Neural progenitor cell (in vitro differentiated cells): ENCODE measurements at places on chromosomes 2 and 18. TPM values are rescaled to one million over a fixed set of nuclear protein-coding genes. Genes with fewer than 3 reads are reported as not detected.

GRCh38 chr2:212727751-212728150 is 189.1 kb upstream of the ERBB4 start:
- DNase-seq, result no peak
- H3K27ac ChIP-seq, result no peak overlapping the region
- no peak overlapping the region for H3K4me3 ChIP-seq
- no peaks in the 10 kb centered on the region for H3K4me1 ChIP-seq

The BCL11A gene
- total RNA-seq, result 0.67 and 1.0 TPM in 2 replicates

The FOXD4L1 gene
- total RNA-seq, result 0.12 TPM in 1 of 2 replicates, not detected in the other

DNA sequence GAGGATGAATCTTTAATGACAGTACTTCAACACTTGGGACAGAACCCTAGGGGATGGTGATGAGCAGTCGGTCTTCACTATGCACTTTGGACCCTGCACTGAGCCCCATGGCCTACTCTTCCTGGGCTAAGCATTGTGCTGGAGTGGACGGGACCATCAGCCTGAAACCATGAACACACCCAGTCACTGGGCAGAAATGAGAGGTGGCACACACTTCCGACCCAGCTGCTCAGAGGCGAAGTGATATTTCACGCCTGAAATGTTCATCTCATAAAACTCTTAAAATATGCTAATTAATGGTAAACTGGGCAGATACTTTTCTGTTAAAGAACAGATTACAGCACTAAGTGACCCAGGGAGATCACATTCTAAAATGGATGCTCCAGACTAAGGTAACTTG is 150.3 kb upstream of the NDUFV2 start:
- peaks cover 12% of the 10 kb centered on the region for H3K4me1 ChIP-seq
- no peaks in the 10 kb centered on the region for H3K27me3 ChIP-seq
- no peak overlapping the region for H3K4me3 ChIP-seq
- H3K36me3 ChIP-seq, result no peaks in the 10 kb centered on the region

GRCh38 chr2:199810422-199811171 is 40.4 kb downstream of the FTCDNL1 start:
- H3K27me3 ChIP-seq, result no peaks in the 10 kb centered on the region
- DNase-seq, result no peak
- no peak overlapping the region for H3K4me3 ChIP-seq
- H3K36me3 ChIP-seq, result no peaks in the 10 kb centered on the region
- no peak overlapping the region for H3K27ac ChIP-seq

DNA sequence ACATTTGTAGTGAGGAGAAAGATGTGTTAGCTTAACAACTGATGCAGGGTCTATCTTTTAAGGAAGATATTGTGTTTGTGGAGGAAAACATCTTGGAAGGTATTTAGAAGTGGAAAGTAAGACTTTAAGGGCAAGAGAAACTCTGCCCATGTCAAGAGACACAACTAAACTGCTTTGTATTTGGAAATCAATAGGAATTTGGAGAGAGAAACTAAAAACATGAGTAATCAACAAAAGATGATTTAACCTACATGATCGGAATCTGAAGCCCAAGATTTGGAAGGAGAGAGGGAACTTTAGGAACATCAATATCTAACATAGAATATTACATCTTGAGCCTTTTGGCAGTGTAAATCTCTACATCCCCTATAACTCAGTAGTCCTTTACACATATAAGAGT is 184.2 kb upstream of the COL3A1 start:
- no peaks in the 10 kb centered on the region for H3K27me3 ChIP-seq
- no peak for DNase-seq
- no peak overlapping the region for H3K27ac ChIP-seq
- H3K4me1 ChIP-seq, result no peaks in the 10 kb centered on the region
- H3K36me3 ChIP-seq, result no peaks in the 10 kb centered on the region

GRCh38 chr2:132980304-132980703 is 310.3 kb upstream of the LYPD1 start:
- H3K27me3 ChIP-seq, result no peaks in the 10 kb centered on the region
- no peak for DNase-seq
- no peak overlapping the region for H3K27ac ChIP-seq
- peaks cover 5% of the 10 kb centered on the region for H3K4me1 ChIP-seq
- no peaks in the 10 kb centered on the region for H3K36me3 ChIP-seq

The FNDC4 gene
- 6.2 and 18.3 TPM in 2 replicates for total RNA-seq

GRCh38 chr18:50649821-50650220 is 89.9 kb downstream of the MAPK4 start:
- no peak overlapping the region for H3K27ac ChIP-seq
- no peak for DNase-seq
- no peaks in the 10 kb centered on the region for H3K36me3 ChIP-seq
- H3K4me3 ChIP-seq, result no peak overlapping the region

- no peak overlapping the region for H3K27ac ChIP-seq
- no peak for DNase-seq
- no peaks in the 10 kb centered on the region for H3K27me3 ChIP-seq
- no peaks in the 10 kb centered on the region for H3K36me3 ChIP-seq
- H3K4me1 ChIP-seq, result no peaks in the 10 kb centered on the region
Measured at GRCh38 chr2:105376010-105376409, 22.8 kb downstream of the FHL2 start.

DNA sequence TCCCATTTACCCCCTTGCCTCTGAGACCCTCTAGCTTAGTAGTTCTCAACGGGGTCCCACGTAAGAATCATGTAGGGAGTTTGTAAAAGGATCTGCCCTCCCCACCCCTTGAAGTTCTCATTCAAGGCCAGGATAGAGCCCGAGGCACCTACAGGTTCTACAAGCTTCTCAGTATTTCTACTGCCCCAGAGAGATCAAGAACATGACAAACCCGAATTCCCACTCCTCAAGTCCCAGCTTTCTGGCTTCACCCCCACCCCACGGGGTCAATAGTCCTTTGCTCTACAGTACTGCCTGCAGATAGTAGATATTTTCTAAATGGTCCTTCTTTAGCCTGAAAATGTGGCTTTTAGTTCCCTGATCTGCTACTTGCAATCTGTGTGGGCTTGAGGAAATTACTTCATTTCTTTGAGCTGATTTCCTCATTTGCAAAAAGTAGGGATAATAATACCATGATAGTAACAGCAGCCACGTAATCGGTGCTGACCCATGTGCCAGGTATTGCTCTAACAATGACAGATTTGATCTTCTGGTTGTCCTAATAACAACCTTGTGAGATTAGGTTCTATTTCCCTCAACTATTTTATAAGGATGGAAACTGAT is 7.1 kb downstream of the CIB4 start:
- H3K27me3 ChIP-seq, result no peaks in the 10 kb centered on the region
- DNase-seq, result no peak
- no peak overlapping the region for H3K27ac ChIP-seq
- peaks cover 8% of the 10 kb centered on the region for H3K4me1 ChIP-seq
- H3K4me3 ChIP-seq, result no peak overlapping the region

GRCh38 chr2:123500346-123500745 is 524.7 kb upstream of the CNTNAP5 start:
- H3K36me3 ChIP-seq, result no peaks in the 10 kb centered on the region
- DNase-seq, result no peak
- no peaks in the 10 kb centered on the region for H3K4me1 ChIP-seq
- H3K4me3 ChIP-seq, result no peak overlapping the region

GRCh38 chr18:28177828-28178635 is 1.1 kb upstream of the CDH2 start:
- no peaks in the 10 kb centered on the region for H3K27me3 ChIP-seq
- peak; percentile 93 for DNase-seq
- peak overlapping the region; percentile 94 for H3K4me3 ChIP-seq
- H3K4me1 ChIP-seq, result peaks cover 27% of the 10 kb centered on the region

DNA sequence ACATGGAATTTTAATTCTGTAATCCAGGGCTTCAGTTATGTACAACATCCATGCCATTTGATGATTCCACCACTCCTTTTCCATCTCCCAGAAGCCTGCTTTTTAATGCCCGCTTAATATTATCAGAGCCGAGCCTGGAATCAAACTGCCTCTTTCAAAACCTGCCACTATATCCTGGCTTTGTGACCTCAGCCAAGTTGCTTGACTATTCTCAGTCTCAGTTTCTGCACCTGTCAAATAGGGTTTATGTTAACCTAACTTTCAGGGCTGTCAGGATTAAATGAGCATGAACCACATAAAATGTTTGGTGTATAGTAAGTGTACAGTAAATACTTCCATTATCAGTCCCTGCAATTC is 108.7 kb downstream of the XRCC5 start:
- H3K27me3 ChIP-seq, result no peaks in the 10 kb centered on the region
- DNase-seq, result no peak
- no peak overlapping the region for H3K27ac ChIP-seq
- no peak overlapping the region for H3K4me3 ChIP-seq
- no peaks in the 10 kb centered on the region for H3K4me1 ChIP-seq

DNA sequence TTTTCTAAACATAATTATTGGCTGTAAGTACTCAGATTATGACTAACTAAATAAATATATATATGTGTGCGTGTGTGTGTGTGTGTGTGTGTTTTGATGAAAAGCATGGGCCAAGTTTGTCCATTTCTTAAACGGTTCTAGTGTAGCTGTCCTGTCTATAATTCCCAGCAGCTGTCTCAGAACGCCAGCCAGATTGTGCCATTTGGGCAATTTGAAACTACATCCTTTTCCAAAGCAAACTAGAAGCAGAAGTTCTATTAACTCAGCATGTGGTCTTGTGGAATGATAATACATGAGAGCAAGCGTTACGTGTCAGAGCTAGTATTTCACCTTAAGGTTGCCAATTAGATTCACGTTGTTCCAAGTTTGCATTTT is 1.7 kb downstream of the ARHGAP28 start:
- peak; percentile 20 for DNase-seq
- no peak overlapping the region for H3K27ac ChIP-seq
- no peaks in the 10 kb centered on the region for H3K27me3 ChIP-seq
- peak overlapping the region; percentile 64 for H3K4me3 ChIP-seq

The NXPH2 gene
- total RNA-seq, result 2.7 and 4.3 TPM in 2 replicates

DNA sequence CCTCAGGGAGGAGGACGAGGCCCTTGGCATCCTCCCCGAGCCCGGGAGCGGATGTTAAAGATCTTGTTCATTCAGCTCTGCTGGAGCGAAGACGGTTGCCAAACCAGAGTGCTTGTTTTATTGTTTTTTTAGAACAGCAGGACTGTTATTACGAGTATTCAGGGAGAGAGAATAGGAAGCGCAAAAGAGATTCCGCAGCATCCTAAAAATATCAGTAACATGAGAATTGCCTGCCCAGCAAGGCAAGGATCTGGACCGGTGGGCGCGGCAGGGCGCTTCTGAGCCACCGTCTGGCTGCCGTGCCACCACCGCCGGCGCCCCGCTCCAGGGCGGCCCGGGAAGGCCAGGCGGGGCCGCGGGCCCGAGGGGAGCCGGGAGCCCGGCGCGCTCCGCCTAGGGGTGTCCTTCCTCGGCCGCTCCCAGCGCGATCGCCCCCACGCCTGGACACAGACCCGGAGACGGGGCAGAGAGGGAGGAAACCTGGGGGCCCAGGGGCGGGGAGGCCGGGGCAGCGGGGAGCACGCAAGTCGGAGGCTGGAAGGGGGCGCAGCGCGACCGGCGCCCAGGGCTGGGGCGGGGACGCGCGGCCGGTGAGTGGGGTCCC is 843 bp downstream of the CYS1 start:
- H3K36me3 ChIP-seq, result no peaks in the 10 kb centered on the region
- H3K4me3 ChIP-seq, result peak overlapping the region; percentile 57
- H3K27ac ChIP-seq, result no peak overlapping the region
- peaks cover 100% of the 10 kb centered on the region for H3K27me3 ChIP-seq
- DNase-seq, result peak; percentile 65

The LRRTM4 gene
- 17.3 and 20.4 TPM in 2 replicates for total RNA-seq

GRCh38 chr2:20643826-20644225 is 7.1 kb downstream of the HS1BP3 start:
- no peak overlapping the region for H3K27ac ChIP-seq
- no peaks in the 10 kb centered on the region for H3K36me3 ChIP-seq
- H3K27me3 ChIP-seq, result no peaks in the 10 kb centered on the region
- no peak for DNase-seq
- H3K4me1 ChIP-seq, result no peaks in the 10 kb centered on the region

The NOSTRIN gene
- total RNA-seq, result not detected in 2 replicates

- peaks cover 21% of the 10 kb centered on the region for H3K4me1 ChIP-seq
- H3K36me3 ChIP-seq, result no peaks in the 10 kb centered on the region
- no peaks in the 10 kb centered on the region for H3K27me3 ChIP-seq
- DNase-seq, result peak; percentile 84
- peak overlapping the region; percentile 91 for H3K4me3 ChIP-seq
Measured at GRCh38 chr2:54557601-54558187, 101.6 kb downstream of the SPTBN1 start.

DNA sequence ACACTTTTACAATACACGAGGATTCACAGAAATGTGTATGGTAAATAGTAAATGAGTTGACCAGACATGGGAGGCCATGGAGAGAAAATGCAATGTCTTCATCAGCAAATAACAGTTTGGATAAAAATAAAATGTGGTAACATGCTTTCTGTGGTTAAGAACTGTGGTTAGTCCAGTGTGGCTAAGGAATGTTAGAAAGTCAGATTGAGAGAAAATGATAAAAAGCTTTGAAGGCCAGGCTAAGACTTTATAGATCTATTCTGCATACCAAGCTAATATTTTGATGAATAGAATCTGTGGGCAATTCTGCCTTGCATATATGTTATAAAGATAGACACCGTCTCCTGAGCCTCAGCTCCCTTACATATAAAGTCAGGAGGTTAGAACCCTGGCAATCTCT is 215.9 kb downstream of the SOX11 start:
- no peak overlapping the region for H3K27ac ChIP-seq
- no peaks in the 10 kb centered on the region for H3K27me3 ChIP-seq
- no peaks in the 10 kb centered on the region for H3K36me3 ChIP-seq
- no peaks in the 10 kb centered on the region for H3K4me1 ChIP-seq
